GM12891 (cell line): ENCODE measurements at places on chromosomes 12 and 14.

DNA sequence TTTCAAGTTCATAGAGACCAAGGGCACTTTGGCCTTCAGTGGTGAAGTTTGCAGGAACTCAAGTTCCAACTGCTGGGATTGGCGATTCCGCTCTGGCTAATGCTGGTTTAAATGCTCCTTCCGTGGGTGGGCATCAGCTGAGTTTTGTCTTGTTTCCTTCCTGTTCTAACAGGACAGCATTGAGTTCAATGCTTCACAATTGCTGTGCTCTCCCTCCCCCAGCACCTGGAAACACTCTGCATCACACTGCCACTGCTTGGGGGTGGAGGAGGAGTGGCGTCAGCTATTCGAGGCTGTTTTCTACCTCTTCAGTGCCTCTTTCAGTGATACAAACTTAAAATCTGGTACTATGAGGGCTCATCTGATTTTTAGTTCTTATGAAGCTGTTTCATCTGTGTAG, 634.9 kb downstream of the FSCB start:
- DNase-seq = no peak

DNA sequence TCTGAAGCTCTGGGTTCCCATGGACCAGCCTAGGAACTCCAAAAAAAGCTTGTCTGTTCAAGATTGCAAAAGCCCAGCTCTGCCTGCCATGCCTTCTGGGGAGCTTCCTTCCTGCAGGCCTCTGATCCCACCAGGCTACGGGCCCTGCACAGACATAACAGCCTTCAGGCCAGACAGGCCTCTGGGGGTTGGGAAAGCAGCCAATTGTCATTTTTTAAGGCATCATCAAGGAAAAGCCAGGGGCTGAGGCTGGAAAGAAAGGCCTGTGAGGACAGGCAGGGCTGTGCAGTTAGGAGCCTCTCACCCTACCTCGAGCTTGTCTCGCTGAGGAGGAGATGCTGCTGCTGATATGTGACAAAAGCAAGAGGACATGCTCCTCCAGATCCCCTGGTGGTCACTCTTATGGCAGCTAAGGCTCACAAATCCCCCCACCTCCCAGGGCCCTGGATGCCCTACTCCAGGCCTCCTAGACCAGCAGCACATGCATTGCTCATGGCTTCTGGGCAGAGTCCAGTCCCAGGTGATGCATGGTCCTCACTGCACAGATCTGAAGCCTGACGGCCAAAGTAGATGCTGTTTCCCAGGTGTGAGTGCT, 2.9 kb downstream of the TMEM229B start:
- DNase-seq = no peak

GRCh38 chr14:52269100-52269499, 1.6 kb downstream of the PTGDR start:
- DNase-seq = no peak

GRCh38 chr14:89963288-89963978, 7.7 kb downstream of the TDP1 start:
- DNase-seq = no peak

- DNase-seq = no peak
Observed at GRCh38 chr12:31984806-31985591, 25.8 kb downstream of the RESF1 start.

GRCh38 chr12:77572371-77572770, 258.3 kb upstream of the NAV3 start:
- DNase-seq = no peak

GRCh38 chr12:111057701-111058425, 137.5 kb upstream of the MYL2 start:
- DNase-seq = no peak

- DNase-seq = no peak
Observed at GRCh38 chr12:2372735-2373134, 319.9 kb downstream of the CACNA1C start.

DNA sequence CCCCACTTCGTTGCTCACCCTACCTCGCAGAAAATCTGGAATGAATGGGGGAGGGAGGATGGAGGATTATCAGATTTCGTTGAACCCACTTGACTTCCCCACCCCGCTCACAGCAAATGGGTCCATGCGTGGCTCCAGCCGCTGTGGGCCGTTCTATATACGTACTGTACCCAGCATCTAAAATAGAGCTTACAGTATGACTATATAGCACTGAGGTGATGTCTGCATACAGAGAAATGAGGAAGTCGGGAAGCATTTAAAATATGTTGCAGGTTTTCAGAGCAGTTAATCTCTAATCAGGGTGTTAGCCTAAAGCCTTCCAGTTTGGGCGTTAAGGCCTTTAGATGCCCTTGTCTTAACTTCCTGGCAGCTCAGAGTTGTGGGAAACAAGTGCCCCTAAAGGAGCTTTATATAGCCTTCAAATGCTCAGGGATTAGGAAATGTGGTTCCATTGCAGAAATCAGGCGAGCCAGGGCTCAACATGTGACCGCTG, 1.4 kb downstream of the BICDL1 start:
- DNase-seq = no peak

DNA sequence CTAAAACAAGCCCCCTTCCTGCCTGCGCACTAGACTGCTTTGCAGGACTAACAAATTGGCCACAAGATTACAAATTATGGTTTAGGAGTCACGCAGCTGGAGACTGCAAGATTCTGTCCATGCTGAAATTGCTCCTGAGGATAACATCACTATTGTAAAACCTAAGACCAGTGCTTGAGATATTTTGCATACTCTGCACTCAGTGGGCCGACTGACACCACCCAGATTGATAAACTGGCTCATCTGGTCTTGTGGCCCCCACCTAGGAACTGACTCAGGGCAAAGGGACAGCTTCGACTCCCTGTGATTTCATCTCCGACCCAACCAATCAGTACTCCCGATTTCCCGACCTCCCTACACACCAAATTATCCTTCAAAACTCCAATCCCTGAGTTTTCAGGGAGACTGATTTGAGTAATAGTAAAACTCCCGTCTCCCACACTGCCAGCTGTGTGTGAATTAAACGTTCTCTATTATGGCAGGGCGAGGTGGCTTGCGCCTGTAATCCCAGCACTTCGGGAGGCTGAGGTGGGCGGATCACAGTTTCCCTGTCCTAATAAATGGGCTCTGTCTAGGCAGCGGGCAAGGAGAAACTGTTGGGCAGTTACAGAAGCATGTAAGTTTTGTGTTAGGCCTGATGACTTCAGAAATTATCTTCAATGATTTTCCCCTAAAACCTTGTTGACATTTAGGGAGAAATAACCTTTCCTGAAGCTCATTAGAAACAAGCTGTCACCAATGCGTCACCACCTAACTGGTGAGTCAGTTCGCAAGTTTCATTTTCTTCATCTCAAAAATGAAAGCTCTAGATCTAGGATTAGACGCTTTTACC, 5.3 kb upstream of the UBC start:
- no peak for DNase-seq

DNA sequence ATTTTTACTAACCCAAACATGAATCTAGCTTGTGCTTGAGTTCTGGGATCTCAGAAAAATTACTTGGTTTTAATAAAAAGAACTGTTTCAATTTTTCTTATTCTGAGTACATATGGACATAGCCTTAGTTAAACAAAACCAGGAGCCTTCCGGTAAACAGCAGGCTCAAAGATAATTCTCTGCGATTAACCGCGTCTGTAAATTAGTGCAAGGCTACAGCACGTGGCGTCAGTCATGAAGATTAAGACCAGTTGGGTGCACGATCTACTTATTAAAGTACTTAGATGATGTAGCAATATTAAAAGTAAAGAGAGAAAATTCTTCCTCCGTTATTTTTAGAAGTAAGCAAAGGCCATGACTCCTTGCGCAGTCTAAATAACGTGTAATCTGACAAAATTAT, 700 bp downstream of the KCNJ8 start:
- no peak for DNase-seq

DNA sequence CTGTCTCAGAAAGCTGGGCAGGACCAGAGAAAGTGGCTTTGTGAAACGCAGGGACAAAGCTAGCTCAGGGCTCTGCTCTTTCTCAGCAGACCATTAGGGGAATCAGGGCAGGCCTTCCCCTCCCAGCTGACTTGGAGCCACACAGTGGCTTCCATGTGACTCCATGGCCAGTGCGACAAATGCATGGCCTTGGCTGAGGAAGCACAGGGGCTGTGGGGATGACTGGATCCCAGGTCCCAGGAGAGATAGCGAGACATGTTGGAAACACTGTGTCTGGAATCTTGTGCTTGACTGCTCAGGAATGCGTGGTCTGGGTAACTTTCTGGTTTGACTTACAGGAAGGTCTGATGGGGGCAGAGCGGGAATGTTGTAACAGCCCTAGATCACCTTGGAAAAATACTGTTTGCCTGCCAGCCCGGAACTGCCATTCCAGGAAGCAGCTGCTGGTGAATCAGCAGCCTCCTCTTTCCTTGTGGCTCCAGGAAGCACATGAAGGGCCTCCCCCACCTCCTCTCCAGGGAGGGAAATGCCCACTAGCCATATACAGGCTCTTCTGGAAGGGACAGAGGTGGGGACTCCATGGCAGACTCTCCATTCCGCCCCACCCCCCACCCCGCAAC, 133.5 kb upstream of the HIF1A start:
- DNase-seq = no peak

DNA sequence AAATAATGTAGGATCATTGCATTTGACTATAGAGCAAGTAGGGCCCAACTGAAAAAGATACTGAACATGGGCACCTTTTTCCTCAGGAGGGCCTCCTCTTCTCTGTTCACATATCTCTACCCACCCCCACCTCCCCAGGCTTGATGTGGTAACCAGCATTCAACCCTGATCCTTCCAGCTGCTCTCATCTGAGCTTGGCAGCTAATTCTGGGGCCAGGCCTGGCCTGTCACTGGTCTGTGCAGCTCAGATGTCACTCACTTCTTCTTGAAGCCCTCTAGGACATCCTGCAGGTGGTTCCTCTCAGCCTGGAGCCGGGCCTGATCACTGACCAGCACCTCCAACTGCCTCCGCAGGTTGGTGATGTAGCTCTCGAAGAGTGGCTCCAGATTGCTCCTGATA, 2.1 kb downstream of the KRT84 start:
- no peak for DNase-seq

- no peak for DNase-seq
Observed at GRCh38 chr12:127888943-127889719, 377.8 kb upstream of the TMEM132C start.

GRCh38 chr14:53032838-53033390, 82.1 kb upstream of the FERMT2 start:
- no peak for DNase-seq

DNA sequence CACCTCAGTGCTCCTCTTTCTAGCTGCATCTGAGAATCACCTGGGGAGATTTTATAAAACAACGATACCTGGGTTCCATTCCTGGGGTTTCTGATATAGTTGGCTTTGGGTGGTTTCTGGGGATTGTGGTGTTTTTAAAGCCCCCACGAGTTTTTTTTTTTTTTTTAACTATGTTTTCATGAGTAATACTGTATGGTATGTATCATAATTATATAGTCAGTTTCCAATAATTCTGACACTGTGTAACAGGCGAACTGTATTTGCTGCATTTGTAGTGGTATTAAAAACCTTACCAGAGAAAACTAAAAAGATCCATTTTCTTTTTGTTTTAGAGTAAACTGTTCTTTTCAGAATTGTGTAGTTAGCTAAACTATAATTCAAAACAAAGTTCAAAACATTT, 84.9 kb downstream of the SRGAP1 start:
- no peak for DNase-seq

GRCh38 chr12:114769634-114770033, 85.7 kb upstream of the TBX3 start:
- DNase-seq = no peak

- no peak for DNase-seq
Observed at GRCh38 chr14:87994974-87995373, 2.0 kb upstream of the GALC start.

DNA sequence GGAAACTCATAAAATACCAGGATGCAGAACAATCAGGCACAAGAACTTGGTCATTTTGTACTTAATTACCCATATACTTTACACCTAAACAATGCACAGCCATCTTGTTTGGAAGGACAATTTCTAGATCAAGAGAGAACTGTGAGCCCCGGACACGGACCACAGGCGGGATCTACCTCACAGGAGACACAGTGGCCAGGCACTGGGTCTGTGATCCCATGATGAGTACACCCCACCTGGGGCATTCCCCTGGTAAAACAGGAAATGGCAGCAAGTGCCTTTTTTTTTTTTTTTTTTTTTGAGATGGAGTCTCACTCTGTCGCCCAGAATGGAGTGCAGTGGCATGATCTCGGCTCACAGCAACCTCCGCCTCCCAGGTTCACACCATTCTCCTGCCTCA, 15.2 kb downstream of the GOLGA3 start:
- no peak for DNase-seq

DNA sequence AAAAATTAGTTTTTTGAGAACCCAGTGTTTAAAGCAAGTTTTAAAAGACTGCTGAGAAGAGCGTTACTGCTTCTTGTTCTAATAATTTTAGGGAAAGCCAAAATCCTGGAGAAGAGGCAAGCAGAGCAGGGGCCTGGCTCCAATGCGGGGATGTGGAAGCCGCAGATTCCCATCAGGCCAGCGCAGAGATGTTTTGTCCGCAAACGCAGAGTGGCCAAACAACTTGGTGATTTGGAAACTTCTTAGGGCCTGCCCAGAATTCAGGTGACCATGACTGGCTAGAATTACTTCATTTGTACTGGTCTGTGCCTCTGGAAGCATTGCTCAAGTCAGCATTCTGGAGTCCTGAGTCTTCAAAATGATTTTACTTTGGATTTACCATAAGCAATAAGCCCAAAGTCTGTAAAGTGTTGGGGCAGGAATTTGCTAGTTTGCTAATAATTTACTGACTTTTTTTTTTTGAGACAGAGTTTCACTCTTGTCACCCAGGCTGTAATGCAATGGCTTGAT, 208.4 kb downstream of the PPM1H start:
- DNase-seq = no peak

DNA sequence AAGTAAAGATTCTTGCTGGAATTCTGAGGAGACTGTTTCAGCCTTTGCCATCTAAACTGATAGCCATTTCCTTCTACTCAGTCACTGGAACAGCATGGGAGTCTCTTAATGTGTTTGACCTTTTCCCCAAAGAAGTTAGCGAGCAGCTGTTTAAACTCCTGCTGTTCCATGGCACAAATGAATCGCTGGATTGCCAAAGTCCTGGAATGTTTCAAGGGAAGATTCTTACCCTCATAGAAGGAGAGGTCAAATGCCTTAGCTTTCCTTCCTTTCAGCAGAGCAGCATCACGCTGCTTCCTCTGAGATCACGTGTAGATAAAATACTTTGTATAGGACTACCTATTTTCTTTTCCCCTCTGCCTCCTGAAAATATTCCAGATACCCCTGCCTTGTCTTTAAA, 10.5 kb upstream of the NR2C1 start:
- no peak for DNase-seq
